ENCODE measurements at places on chromosomes 12 and 14.

GRCh38 chr12:64918801-64919200 lies 94.4 kb downstream of the TBC1D30 start:
- DNase-seq, result no peak

DNA sequence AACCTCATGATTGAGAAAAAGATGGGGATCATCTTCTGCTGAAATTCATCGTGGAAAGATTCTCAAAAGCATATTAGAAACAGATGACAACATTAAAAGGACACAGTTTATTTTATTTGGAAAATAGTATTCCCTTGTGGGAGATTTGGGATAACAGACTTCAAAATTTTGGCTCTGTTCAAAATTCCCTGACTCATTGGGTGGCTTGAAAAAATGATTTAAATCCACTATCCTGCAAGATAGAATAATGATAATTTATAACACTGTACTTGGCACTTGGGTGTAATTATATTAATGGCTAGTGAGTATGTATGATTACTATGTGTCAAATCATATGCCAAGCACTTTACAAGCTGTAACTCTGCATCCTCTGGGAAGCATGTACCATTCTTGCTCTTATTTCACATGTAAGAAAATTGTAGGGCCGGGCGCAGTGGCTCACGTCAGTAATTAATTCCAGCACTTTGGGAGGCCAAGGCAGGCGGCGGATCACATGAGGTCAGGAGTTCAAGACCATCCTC lies 128.8 kb downstream of the LMNTD1 start:
- no peak for DNase-seq

- DNase-seq, result no peak
Observed at GRCh38 chr14:100605706-100606686, 18.8 kb upstream of the BEGAIN start.

GRCh38 chr14:105856676-105857219 lies 330.4 kb downstream of the TMEM121 start:
- DNase-seq, result peak; percentile 13

DNA sequence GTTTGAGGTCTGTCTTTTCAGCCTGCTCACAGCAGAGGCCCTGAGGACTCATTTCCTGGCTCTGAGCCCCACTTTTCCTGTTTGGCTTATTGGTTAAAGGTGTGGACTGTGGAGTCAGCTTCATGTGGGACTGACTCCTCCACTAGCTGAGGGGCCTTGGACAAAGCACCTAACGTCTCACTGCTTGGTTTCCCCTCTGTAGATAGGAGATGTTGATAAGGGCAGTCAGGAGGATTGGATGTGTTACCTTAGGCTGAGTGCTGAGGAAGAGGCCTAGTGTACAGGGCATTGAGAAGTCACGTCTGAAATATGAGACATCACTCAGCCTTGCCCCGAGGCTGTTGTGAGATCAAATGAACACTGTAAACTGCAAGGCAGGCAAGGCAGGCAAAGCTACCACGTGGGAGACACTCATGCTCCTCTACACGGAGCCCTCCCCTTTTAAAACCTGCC lies 27.1 kb upstream of the TCL1A start:
- DNase-seq, result no peak

DNA sequence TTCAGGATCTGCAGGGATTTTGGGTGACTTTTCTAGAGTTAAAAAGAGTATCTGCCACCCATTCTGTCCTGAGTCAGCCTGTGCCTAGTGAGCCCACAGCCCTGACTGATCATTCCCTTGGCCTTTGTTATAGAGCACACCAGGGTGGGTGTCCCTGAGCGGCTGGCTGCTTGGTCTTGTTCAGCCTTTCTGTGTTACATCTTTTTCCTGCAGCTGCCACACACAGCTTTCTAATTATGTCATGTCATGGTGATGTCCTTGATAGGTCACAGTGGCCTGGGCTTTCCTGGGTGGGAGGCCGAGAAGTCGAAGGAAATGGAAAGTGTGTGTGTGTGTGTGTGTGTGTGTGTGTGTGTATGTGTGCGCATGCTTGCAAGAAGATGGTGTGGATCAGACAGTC lies 293.2 kb upstream of the CRY1 start:
- DNase-seq, result no peak

DNA sequence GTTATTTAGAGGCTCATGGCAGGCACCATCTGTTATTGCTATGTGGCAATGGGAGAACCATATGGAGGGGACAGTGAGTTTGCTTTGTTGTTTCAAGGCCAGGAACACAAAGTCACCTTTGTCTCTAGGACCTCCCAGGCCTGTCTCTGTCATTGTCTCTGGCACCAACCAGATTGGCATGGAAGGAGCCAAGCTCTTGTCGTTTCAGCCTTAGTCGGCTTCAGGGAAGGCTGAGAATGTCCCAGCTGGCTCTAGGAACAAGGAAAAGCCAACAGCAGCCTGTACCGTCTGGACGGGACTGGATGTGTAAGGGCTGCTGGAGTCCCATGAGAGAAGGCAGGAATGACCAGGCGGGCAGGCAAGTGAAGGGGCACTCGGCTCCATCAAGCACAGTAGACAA lies 29.2 kb downstream of the RPH3A start:
- DNase-seq, result no peak

GRCh38 chr14:96965885-96966595 lies 168.9 kb downstream of the VRK1 start:
- DNase-seq, result no peak
